ENCODE measurements at places on chromosomes 1 and 21.

DNA sequence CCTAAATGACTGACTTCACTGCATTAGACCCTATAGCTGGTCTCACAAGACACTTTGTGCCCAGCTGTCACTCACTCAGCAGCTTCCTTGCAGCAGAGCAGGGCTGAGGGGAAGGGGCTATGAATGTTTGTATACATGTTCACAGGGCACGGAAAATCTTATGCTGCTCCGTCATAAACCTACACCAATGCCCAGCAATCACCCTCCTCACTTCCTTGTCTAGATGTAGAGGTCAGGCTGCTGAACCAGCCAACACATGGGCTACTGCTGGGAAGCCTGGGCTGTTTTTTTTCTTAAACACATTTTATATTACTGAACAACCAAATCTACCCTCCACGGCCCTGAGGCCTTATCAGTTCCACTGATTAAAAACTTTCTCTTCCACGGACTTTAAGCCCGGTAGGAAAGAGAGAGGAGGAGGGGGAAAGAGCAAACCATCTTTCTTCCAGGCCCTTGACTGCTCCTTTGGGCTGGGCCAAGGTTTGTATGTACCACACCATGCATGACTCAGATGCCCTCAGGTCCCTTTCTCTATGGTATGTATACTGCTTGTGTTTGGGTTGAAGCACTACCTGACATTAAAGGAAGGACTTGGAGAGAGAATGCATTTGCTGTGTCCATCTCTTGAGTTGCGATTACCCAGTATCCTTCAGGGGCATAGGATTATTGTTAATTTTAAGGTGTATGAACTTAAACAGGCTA lies 12.7 kb downstream of the MTFR1L start:
- DNase-seq: no peak

DNA sequence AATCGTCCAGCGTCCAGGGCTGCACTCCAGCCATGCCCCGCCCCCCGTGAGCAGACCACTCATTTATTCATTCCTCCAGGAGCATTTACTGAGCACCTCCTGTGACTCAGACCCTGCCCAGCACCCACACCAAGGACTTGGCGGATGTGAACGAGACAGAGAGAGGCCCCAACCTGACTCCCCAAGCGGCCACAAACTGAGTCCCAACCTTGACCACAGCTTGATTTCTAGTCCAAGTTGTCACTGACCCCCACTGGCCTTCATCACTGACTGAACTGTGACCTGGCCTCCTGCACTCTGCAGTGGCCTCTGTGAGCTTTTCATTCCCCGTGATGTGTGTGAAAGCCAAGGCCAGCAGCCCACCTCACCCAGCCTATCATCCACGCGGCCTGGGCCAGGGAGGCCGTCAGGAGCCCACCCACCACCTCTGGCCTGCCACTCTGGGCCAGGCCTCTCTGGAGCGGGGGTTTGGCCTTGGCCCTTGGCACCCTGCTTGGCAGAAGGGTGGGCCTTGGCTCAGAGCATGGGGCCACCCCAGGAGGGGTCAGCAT lies 19.3 kb upstream of the RUNX3 start:
- DNase-seq: no peak

DNA sequence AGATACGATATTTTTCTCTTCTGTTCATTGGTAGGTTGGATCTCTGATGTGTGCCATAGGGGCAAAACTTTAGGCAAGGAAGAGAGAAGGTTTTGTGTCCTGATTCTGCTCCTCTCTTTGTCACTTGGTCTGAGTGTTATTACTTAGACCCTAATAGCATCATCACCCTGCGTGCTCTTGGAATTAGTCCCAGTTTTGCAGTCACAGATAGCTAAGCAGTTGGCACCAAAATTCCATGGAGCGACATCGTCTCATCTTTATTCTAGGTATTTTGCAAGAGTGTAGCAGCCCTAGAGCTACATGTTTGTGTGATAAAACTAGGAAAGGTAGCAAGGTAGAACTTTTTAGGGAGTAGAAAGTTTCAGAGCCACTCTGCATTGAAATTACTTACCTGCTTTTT lies 23.8 kb downstream of the PIP5K1A start:
- DNase-seq: no peak

DNA sequence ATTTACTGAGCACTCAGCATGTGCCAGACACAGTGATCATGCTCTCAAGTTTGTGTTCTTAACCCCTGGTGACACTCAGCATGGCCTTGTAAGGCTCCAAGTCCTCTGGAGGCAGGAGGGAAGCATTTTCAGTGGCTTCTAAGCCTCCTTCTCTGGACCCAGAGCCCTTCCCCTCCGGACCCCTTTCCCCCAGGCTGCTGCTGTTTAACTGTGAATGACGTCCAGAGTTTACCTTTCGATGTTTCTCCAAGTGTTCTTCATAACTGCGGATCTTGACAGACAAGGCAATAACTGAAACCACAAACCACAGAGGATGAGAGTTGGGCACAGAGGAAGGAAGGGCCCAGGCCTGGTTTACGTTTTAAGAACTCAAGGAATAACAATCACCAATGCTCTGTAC lies 6.5 kb downstream of the MRPS15 start:
- DNase-seq: no peak

- DNase-seq: no peak
Observed at GRCh38 chr1:207217778-207218511, 103.5 kb upstream of the CD55 start.

- DNase-seq: peak; percentile 16
Observed at GRCh38 chr1:78649628-78650027, at the start of gene IFI44. TSS of gene IFI44 (plus strand) at chr1:78649831. CDS start at chr1:78650196, 365 bp downstream.

GRCh38 chr1:37995751-37996345 lies 6.0 kb upstream of the SF3A3 start:
- peak; percentile 57 for DNase-seq

GRCh38 chr1:8330271-8331125 lies 12.6 kb downstream of the SLC45A1 start:
- no peak for DNase-seq

- DNase-seq: no peak
Observed at GRCh38 chr1:196027127-196027526, 581.1 kb downstream of the KCNT2 start.

- DNase-seq: no peak
Observed at GRCh38 chr21:34517491-34518245, 5.7 kb upstream of the KCNE1 start.

GRCh38 chr1:204075139-204075521 lies 2.2 kb downstream of the SOX13 start:
- no peak for DNase-seq

GRCh38 chr1:224175617-224176016 lies 7.4 kb upstream of the DEGS1 start:
- no peak for DNase-seq

- DNase-seq: peak; percentile 32
Observed at GRCh38 chr1:186828611-186829454, at the start of gene PLA2G4A. TSS of gene PLA2G4A (plus strand) at chr1:186828949. CDS start at chr1:186854355, 25,406 bp downstream.

DNA sequence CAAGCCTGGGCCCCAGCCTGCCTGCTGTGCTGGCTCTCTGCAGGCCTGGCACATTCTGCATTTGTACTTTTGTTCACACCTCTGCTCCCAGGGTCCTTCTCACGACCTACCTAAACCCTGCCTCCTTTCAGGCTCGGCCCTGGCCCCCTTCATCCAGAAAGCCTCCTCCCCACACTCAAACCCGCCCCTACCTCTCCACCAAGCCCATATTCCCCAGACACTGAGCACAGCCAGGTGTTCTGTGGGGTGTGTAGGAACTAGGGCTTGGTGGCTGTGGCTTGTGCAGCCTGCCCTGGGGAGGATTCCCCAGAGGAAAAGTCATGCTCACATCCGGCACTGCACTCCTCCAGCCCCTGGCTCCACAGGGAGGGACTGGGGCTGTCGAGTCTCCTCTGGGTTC lies 8.2 kb upstream of the MIXL1 start:
- no peak for DNase-seq

GRCh38 chr1:8097908-8098307 lies 71.8 kb upstream of the ERRFI1 start:
- no peak for DNase-seq

- DNase-seq: no peak
Observed at GRCh38 chr1:55143684-55144083, 71.5 kb downstream of the USP24 start.

DNA sequence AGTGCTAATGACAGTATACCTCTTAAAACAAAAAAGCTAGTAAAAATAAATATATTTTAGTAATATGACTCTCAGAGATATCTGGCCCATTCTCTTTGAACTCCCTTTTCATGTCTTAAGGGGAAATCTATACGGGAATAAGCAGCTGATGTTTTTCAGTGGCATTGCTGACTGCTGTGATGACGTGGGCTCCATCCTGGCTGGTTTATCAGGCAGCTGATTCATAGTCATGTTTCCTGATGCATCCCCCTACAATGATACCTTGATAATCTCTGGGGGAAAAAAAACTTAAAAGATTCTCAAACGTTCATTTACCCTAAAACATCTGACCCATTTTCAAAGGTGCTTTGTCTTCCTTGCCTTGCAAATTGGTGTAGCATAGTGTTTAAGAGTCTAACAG lies 53.8 kb downstream of the ABCA4 start:
- DNase-seq: no peak

GRCh38 chr1:15579683-15580047 lies 5.2 kb downstream of the AGMAT start:
- peak; percentile 63 for DNase-seq

DNA sequence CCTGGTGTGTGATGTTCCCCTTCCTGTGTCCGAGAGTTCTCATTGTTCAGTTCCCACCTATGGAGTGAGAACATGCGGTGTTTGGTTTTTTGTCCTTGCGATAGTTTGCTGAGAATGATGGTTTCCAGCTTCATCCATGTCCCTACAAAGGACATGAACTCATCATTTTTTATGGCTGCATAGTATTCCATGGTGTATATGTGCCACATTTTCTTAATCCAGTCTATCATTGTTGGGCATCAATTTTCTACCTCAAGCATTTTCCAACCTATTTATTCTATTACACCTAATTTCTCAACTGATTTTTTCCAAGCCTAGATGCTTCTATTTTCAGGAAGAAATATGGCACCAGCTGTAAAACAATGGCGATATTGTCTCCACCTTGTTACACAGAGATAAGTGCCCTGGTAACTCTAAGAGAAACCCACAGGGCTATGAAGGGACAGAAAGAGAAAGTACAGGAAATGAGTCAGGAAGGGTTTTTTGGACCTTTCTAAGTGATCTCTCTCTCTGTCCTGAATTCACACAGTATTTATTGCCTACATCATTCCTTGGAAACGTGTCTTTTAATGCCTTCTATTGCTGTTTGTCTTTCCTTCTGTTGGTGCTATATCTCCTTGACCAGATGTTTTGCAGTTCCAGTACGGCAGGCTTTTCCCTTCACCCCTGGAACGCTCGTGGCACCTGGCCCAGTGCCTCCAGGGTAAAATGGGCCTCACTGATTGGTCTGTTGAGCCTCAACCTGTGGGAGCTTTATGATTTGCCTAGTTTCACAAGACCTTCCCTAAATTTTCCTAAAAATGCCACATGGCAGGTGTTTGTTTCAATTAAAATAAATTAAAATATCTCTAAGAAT lies 14.6 kb upstream of the JAK1 start:
- no peak for DNase-seq

GRCh38 chr1:182404781-182405180 lies 4.3 kb upstream of the TEDDM1 start:
- DNase-seq: no peak

DNA sequence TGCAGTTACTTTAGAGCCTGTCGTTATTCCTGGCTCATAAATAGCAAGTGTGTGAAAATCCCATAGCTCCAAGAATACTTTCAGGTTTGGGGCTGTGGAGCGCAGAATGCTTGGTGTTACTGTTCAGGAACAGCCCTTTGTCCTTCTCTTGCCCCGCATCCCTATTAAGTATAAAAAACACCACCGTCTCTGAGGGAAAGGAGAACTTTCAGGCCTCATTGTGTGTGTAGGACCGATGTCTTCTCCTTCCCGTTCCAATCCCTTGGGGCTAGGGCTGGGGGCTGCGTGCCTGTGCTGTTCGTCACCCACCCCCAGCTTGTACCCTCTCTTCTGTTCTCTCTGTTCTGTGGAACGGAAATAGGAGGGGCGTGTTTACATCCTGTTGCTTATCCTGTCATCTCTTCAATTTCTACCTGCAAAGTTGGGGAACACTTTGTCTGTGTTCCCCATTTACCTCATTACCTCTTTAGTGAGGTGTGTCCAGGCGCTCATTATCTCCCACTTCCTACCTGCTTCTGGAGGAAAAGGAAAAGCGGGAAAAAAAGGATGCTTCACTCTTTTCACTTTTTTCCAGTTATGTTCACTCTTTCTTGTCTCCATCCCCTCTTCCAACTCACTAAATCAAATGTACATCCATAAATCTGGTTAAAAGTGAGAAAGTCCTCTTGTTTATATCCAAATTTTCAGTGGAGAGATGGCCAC lies 788 bp upstream of the TXNIP start:
- DNase-seq: peak; percentile 40

DNA sequence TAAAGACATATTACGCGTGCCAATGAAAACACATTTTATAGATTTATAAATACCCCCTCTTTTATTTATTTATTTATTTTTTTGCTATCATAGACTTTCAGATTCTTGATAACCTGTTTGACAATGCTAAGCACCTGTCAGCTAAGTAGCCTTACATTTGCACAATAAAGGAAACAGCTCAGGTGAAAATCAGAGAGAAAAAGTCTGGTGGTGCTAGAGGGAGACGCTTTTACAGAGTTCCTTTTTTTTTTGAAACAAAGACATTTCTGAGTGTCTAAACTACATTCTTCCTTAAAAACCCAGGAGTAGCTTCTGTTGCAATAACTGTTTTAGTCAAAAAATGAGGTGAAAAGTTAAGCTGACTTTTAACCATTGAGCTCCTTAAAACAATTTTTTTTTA lies 1611.6 kb downstream of the NCAM2 start:
- no peak for DNase-seq

- DNase-seq: no peak
Observed at GRCh38 chr1:167273027-167273800, 52.5 kb downstream of the POU2F1 start.

DNA sequence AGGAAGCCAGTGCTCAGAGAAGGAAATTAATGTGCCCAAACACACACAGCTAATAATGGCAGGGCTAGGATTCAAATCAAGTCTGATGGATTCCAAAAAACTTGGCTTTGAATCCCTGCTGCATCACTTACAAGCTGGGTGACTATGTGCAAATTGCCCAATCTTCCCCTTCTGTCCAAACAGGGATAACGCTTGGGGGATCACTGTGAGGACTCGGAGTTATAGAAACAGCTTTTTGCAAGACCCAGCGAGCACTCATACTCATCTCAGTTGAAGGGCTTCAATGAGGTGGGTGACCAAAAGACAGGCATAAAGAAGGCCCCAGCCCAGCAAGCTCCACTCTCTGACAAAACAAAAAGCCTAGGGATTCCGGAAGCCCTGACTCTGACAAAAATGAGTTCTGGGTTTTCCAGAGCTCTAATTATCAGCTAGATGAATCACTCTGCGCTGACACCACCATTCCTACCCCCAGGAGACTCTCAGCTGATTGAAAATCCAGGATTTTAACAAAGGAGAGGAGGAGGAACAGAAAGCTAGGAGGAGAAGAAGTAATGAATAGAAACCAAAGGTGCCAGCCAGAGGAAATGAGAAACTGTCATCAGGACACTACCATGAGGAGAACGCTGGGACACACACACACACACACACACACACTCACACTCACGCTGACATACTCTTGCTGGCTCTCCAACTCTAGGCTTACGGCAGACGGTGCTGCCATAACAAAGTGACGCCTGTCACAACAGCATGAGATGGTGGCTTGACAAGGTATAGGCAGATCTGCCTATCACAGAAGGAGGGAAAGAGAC lies 1.6 kb upstream of the STK40 start:
- DNase-seq: no peak

GRCh38 chr1:228969953-228970800 lies 234.9 kb downstream of the RHOU start:
- DNase-seq: no peak

Data from GM20000 (cell line).